ENCODE measurements at places on chromosomes 6 and 20. TPM values are rescaled to one million over a fixed set of nuclear protein-coding genes. Genes with fewer than 3 reads are reported as not detected.

DNA sequence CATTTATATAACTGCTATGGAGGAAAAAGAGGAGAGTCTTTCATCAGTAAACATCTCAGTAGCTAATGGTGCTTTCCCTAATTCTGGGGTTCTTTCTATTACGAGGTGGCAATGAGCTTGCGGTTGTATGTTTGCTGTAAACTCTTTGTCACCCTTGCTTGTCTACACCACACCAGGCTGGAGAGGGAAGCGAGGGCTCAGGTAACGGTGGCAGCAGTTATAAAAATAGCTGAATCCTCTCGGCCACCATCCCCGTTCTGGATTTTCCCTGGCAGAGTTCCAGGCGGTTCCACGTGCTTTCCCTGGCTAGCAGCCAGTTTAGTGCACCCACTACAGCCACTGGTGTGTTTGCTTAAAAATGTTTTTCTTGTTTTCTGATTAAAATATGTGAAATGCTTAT lies 39.0 kb downstream of the MAS1 start:
- no peak overlapping the region for H3K4me3 ChIP-seq
- H3K27me3 ChIP-seq = no peaks in the 10 kb centered on the region
- no peaks in the 10 kb centered on the region for H3K36me3 ChIP-seq
- DNase-seq = no peak
- no peak overlapping the region for H3K27ac ChIP-seq

DNA sequence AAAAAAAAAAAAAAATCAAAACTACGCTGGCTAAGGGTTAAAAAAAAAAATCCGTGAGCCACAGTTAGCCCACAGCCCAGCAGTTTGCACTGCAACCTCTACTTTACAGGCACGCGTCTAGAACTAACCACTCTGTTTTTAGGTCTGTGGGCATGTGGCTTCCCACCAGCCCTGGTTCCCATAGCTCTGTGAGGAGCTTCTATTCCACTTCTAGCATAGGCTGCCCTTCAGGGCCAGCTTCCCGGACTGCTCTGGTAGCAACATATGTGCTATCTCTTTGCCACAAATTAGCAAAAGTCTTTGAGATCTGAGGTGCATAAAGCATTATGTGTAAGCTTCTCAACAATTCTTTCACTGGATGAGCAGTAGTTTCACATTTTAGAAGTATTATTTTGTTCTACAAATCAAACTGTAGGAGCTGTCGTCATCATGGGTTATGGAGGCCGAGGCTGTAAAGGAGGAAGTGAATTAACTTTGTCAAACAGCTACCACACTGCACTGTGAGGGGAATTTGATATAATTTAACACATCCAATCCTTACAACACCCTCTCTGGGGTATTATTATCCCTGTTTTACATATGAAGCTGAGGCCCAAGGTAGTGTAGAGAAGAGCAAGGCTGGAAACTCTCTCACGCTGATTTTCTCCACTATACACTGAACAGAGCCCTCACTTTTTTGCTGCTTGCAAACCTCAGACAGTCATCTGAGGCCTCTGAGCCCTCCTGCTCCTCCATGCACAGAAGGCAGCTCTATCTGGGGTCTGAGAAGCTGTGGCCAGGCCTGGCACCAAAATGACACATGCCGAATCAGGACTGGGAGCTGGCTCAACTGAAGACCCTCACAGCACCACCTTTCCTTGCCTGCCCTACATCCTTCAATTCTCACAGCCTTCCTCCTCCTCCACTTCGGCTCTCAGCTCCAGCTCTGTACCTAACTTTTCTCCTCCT lies 35.4 kb downstream of the MAN1A1 start:
- no peaks in the 10 kb centered on the region for H3K27me3 ChIP-seq
- H3K4me3 ChIP-seq = no peak overlapping the region
- no peaks in the 10 kb centered on the region for H3K36me3 ChIP-seq

GRCh38 chr6:48429610-48430009 lies 318.6 kb upstream of the PTCHD4 start:
- no peaks in the 10 kb centered on the region for H3K27me3 ChIP-seq
- H3K4me1 ChIP-seq = peaks cover 12% of the 10 kb centered on the region
- no peaks in the 10 kb centered on the region for H3K36me3 ChIP-seq
- no peak for DNase-seq
- no peak overlapping the region for H3K4me3 ChIP-seq
- H3K27ac ChIP-seq = no peak overlapping the region

- H3K4me1 ChIP-seq = no peaks in the 10 kb centered on the region
- no peak overlapping the region for H3K27ac ChIP-seq
- DNase-seq = peak; percentile 43
- H3K36me3 ChIP-seq = no peaks in the 10 kb centered on the region
Observed at GRCh38 chr20:38685853-38686473, 38.3 kb upstream of the SLC32A1 start.

DNA sequence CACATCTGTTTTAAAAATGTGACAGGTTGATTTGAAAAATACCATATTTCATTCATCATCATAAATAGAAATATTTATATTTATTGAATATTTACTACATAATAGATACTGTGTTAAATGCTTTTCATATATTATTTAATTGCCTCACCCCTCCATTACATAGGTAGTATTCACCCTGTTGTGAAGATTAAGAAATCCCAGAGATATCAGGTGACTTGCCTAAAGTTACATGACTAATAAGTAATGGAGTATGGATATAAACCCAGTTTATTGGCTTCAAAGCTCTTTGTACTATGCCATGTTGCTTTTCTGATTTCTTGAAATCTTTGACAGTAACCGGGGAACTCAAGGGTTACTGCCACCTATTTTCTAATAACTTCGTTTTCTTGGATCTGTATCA lies 10.1 kb upstream of the TSPYL1 start:
- H3K4me1 ChIP-seq = peaks cover 2% of the 10 kb centered on the region
- H3K27me3 ChIP-seq = no peaks in the 10 kb centered on the region
- DNase-seq = no peak
- H3K4me3 ChIP-seq = no peak overlapping the region
- H3K27ac ChIP-seq = no peak overlapping the region

- H3K27ac ChIP-seq = peak overlapping the region; percentile 33
- H3K27me3 ChIP-seq = no peaks in the 10 kb centered on the region
- peak; percentile 91 for DNase-seq
- H3K36me3 ChIP-seq = no peaks in the 10 kb centered on the region
- H3K4me1 ChIP-seq = peaks cover 19% of the 10 kb centered on the region
Observed at GRCh38 chr20:53901064-53901463, 169.3 kb downstream of the BCAS1 start.

DNA sequence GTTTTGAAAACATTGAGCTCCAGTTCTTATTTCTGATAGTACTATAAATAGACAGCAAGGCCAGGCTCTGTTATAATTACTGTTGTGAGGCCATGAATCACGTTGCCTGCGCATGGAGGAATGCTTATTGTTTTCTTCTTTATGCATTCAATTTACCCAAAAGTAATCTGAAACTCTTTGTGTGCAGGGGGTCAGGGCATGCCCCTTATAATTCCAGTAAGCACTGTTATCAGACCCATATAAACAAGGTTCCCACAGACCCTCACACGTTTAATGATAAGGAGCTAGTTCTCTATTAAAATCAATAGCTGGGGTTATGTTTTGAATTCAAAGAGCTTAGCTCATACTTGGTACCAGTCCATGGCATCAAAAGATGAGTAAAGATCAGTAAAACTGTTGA lies 174.8 kb upstream of the ARG1 start:
- H3K4me1 ChIP-seq = no peaks in the 10 kb centered on the region
- no peak for DNase-seq
- no peak overlapping the region for H3K27ac ChIP-seq
- no peaks in the 10 kb centered on the region for H3K27me3 ChIP-seq

DNA sequence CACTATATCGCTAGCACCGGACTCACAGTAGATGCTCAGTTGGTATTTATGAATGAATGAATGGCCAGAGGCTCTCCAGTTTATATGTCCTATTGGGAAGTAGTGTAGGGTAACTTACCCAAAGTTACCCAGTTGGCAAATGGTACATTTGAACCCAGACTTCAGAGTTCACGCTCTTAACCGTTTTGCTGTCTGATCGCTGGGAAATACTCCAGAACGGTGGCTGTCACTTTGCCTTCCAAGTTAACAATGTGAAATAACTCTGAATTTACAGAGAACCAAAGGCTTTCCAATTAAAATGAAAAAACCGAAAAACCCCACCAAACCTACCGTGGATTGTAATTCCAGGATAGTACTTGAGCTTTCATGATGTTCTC lies 1.6 kb downstream of the VAPB start:
- DNase-seq = no peak
- H3K36me3 ChIP-seq = peaks cover 2% of the 10 kb centered on the region
- H3K4me1 ChIP-seq = no peaks in the 10 kb centered on the region
- peak overlapping the region; percentile 86 for H3K4me3 ChIP-seq
- H3K27ac ChIP-seq = no peak overlapping the region
- H3K27me3 ChIP-seq = no peaks in the 10 kb centered on the region

DNA sequence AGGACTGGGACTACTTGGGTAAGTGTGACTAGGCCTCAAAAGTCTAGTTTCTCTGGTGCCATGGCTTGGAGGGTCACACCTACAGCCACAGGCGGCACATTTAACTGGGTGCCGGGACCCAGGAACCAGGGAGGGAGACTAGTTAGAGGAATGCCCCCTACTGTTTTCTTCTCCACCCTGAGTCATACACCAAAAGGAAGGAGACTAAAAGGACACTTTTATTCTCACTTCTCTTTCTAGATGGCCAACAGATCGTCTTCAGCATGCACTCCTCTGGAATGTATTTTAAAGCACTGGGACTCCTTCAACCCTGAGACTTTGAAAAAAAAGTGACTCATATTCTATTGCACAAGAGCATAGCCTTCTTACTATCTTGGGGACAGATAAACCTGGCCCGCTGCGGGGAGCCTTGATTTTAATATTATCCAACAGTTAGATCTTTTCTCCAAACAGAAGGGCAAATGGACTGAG lies 33.4 kb downstream of the PLN start:
- H3K27me3 ChIP-seq = no peaks in the 10 kb centered on the region
- no peaks in the 10 kb centered on the region for H3K4me1 ChIP-seq
- no peaks in the 10 kb centered on the region for H3K36me3 ChIP-seq
- peak; percentile 81 for DNase-seq
- H3K27ac ChIP-seq = no peak overlapping the region

DNA sequence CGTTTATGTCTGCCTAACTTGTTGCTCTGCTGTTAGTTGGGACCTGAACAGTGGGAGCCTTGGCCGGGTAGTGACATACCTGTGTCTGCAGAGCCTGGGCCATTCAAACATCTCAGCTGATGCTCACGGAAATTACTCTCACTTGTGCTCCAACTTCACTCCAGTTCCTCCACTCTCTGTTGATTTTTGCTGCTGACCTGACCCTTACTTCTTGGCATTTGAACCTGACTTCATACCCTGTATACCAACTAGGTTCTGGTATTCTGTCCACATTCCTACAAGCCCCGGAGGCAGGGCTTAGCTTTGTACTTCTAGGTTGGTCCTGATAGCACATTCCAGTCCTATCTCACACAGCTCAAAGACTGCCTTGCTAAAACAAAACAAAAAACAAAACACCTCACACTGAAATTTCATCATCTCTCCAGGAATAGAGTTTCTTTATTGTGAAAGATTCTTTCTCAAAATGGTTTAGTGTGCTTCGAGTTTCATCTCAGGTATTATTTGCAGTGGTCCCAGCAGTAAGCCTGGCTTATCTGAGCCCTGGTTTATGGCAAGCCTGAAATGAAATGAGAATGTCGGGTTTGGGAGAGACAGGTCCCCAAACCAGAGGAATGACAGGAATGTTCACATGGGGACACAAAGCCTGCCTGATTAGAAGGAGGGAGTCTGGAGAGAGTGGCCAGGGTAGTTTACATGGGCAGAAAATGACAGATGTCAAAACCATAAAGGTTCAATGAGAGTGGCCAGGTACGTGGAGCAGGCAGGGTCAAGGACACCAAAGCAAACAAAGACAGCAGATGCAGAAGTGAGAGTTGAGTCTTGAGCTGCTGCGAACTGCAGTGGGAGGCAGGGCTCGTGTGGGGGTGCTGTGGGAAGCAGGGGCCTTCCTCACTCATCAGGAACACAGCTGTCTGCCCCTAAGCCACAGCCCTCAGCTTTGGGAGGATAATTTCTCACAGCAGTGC lies 174.2 kb upstream of the HDAC2 start:
- no peak for DNase-seq
- H3K27ac ChIP-seq = no peak overlapping the region
- H3K27me3 ChIP-seq = peaks cover 3% of the 10 kb centered on the region
- no peaks in the 10 kb centered on the region for H3K36me3 ChIP-seq
- H3K4me1 ChIP-seq = no peaks in the 10 kb centered on the region
- no peak overlapping the region for H3K4me3 ChIP-seq

GRCh38 chr6:170006900-170007467 lies 255.6 kb downstream of the ERMARD start:
- no peak for DNase-seq
- H3K4me3 ChIP-seq = no peak overlapping the region
- H3K27me3 ChIP-seq = no peaks in the 10 kb centered on the region
- H3K27ac ChIP-seq = no peak overlapping the region

GRCh38 chr20:1856424-1856823 lies 38.8 kb upstream of the SIRPA start:
- no peak overlapping the region for H3K4me3 ChIP-seq
- no peaks in the 10 kb centered on the region for H3K36me3 ChIP-seq
- no peak overlapping the region for H3K27ac ChIP-seq
- H3K4me1 ChIP-seq = peaks cover 3% of the 10 kb centered on the region

GRCh38 chr20:38049800-38050199 lies 16.3 kb downstream of the RPRD1B start:
- H3K27me3 ChIP-seq = no peaks in the 10 kb centered on the region
- peaks cover 2% of the 10 kb centered on the region for H3K36me3 ChIP-seq
- DNase-seq = peak; percentile 48
- H3K4me3 ChIP-seq = no peak overlapping the region
- H3K4me1 ChIP-seq = peaks cover 11% of the 10 kb centered on the region

- H3K27me3 ChIP-seq = no peaks in the 10 kb centered on the region
- peak overlapping the region; percentile 99 for H3K4me3 ChIP-seq
- no peaks in the 10 kb centered on the region for H3K36me3 ChIP-seq
- no peak overlapping the region for H3K27ac ChIP-seq
Observed at GRCh38 chr6:75282706-75283105, 1.9 kb downstream of the TMEM30A start.

DNA sequence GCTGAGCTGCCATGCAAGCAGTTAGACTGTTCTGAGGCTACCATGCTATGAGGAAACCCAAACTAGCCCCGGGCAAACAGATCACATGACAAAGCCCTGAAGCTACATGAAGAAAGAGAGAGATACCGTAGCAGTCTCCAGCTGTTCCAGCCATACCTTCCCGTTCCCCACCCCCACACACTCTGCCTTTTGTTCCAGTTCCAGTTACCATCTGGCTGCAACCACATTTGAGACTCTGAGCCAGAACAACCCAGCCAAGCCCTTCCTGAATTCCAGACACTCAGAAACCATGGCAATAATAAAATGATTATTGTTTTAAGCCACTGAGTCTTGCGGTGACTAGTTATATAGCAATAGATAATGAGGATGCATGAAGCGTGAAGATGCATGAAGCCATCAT lies 28.3 kb downstream of the RIN2 start:
- H3K4me1 ChIP-seq = peaks cover 20% of the 10 kb centered on the region
- H3K36me3 ChIP-seq = no peaks in the 10 kb centered on the region
- DNase-seq = peak; percentile 98

The SLC17A1 gene
- total RNA-seq = not detected

The SEC23B gene
- total RNA-seq = 34.7 TPM

The FAXC gene
- 0.51 TPM for total RNA-seq

The VEGFA gene
- 150 TPM for total RNA-seq

The CDKN1A gene
- 900 TPM for total RNA-seq

Data from fibroblast of lung (primary cell).